ENCODE measurements at places on chromosomes 16 and 17.

DNA sequence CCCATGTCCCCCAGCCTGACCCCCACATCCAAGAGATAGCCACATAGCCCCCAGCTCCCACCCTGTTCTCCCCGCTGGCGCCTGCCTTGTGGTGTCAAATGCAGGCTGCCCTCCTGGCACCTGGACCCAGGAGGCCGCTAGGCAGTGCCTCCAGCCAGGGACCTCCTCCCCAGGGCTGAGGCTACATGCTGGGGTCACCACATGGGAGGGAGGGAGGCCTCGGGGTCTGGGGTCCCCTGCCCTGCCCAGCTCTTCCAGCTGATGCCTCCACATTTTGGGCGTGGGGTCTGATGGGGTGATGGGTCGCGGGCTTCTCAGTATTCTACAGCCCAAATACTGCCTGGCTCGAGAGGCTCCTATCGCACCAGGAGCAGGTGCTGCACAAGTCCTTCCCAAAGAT lies 9.5 kb downstream of the TBC1D26 start:
- no peak for DNase-seq

- DNase-seq, result peak; percentile 79
Observed at GRCh38 chr17:43388359-43389045, 10.3 kb upstream of the ARL4D start.

GRCh38 chr16:9122969-9123368 lies 31.5 kb downstream of the HAPSTR1 start:
- no peak for DNase-seq

- DNase-seq, result peak; percentile 89
Observed at GRCh38 chr17:75456417-75457046, at the start of gene TMEM94. TMEM94 (plus strand) TSS chr17:75456635; CDS start chr17:75471906, 15,271 bp downstream.

DNA sequence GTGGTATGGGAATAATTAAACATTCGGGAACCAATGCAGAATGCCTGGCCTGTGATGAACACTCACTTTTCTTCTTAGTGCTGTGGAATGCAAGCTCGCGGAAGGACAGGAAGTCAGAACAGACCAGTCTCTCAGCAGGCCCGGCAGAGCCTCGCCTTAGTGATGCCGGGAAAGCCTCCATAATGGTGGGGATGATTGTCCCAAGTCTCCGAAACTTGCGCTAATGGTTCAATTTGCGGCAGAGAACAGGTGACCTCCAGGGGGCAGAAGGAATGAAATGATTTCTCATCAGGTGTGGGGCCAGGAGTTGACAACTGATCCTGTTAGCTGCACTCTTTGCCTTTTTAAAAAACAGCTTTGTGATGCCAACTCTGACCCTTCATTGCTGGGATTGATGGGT lies 170.6 kb downstream of the GSG1L start:
- DNase-seq, result no peak

GRCh38 chr17:51045621-51046020 lies 75.0 kb downstream of the SPAG9 start:
- DNase-seq, result no peak

DNA sequence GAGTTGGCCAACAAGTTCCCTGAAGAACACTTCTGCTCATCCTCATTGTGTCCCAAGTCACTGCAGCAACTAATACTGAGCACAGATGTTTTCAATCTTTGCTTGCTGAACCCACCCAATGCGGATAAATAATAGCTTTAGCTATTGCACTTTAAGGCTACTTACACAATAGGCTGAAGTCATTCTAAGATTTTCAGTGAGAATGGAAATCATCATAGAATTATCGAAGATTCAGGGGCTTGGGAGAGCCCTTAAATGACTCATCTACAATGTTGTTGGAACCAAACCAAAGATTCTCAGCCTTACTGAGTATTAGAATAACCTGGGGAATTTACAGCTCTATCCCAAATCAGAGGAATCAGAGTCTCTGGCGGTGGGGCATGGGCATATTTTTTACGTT lies 51.2 kb downstream of the SYCE1L start:
- no peak for DNase-seq

- DNase-seq, result no peak
Observed at GRCh38 chr17:42531455-42532354, 4.3 kb upstream of the NAGLU start.

- no peak for DNase-seq
Observed at GRCh38 chr17:35668802-35669201, 62.6 kb upstream of the RASL10B start.

- no peak for DNase-seq
Observed at GRCh38 chr17:35073183-35073790, 9.8 kb upstream of the RFFL start.

GRCh38 chr17:69870751-69871199 lies 204.2 kb upstream of the KCNJ16 start:
- DNase-seq, result peak; percentile 50

DNA sequence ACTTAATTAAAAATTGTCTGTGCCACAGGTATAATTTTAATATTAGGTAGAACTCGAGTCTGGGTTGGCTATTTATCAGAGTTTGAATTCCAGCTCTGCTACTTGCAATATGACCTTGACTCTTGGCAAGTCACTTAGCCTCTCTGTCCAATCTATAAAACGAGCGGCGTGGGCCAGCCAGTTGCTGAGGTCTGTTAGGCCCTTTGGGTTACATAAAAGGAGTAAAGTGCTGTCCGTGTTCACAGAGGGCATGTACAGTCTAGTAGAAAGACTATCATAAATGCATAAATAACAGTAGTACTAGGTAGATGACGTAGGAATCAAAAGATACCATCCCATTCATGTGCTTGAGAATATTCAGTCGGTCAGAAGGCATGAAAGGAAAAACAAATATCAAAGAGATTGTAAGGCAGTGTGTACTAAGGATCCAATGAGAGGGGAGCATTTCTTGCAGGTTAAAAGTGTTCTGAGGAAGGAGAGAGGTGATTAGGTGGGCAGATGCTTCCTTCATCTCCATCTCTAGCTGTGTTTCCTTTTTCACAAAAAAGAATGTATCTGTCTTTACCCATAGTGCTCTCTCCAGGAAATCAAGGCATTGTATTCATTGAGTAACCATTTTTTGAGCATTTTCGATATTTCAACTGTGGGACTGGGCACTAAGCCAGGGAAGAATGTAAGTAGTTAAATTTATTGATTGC lies 2.4 kb downstream of the TNRC6A start:
- DNase-seq, result no peak

GRCh38 chr16:23505671-23506605 lies 4.4 kb downstream of the GGA2 start:
- no peak for DNase-seq

- DNase-seq, result no peak
Observed at GRCh38 chr17:81667754-81668153, 1.2 kb downstream of the CCDC137 start.

DNA sequence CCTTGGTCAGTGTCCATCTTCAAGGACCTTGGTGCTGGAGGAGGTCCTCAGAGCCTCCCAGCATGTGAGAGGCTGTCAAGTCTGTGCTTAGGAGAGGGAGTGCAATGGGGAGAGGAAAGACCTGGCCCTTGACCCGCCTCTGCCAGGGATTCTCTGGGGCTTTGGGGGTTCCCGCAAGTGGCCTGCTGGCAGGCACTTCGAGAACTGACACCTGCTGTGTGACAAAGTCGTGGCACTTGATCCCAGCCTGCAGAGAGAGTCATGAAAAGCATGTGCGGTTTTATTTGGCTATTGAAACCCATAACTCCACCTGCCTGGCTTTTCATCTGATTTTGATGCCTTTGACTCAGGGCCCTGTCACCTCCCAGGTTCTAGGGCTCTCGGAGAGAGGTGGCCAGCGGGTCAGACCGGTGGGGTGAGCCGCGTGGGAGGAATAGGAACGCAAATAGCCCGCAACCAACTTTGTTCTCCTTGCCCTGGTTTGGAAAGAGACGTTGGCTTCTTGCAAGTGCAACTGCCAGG lies 42.8 kb upstream of the GSE1 start:
- DNase-seq, result no peak

DNA sequence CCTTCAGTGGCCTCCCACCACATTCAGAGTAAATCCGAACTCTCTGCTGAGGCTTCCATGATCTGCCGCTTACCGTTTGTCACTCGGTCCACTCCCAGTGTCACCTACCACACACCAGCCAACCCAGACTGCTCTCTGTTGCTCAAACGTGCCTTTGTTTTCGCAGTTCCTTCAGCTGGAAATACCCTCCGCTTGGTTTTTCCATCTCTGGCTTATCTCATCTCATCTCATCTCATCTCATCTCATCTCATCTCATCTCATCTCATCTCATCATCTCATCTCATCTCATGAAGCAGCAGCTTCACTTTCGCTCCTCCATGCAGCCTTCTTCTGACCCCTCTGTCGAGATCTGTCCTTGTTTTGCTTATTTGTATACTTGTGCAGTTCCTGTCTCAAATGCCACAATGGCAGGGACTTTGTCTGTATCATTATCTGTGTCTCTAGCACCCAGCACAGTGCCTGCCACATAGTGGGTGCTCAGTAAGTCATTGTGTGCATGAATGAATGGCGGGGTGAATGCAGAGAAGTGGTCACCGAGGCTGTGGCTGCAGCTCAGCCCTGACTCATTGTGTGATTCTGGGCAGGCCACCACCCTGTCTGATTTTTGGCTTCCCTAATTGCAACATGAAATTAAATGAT lies 3.8 kb upstream of the SNX20 start:
- no peak for DNase-seq

- DNase-seq, result no peak
Observed at GRCh38 chr17:79615926-79616325, 5.1 kb upstream of the RBFOX3 start.

DNA sequence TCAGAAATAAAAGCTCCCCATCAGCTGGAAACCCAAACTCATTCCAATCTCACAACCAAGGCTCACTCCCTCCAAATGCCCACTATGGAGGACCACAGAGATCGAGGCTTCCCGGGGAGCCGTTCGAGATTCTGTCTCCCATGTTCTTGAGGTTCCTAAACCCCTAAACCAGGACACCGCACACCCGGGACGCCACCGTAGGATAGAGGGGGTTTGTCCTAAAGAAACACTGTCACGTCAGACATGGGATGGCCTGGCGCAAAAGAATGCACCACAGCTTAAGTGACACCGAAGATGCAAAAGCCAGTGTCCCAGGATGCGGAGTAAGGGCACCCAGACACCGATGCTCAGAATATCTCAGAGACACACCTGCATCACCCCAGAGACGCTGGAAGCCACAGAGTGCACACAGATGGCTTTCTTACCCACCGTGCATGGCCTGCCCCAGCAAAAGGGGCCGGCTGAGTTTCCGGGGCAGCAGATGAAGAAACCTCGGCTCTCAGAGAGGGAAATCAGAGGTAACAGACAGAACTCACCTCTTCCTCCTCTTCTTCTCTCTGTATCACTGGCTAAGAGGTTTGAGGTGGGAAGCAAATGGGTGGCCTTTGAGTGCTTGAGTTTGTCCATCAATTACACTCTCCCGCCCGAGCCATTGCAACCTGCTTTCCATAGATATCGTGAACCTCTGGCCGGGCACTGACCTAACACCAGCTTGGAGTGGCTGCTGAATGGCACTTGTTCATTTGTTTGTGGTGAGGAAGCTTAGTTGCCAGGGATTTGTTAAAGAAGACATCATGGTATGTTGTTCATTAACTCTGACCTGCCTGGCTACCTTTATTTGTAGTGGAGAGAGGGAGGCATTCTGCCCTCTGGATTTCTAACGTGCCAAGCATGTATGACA lies 65.1 kb upstream of the TNRC6C start:
- no peak for DNase-seq

GRCh38 chr17:31171701-31172100 lies 76.9 kb downstream of the NF1 start:
- no peak for DNase-seq

- no peak for DNase-seq
Observed at GRCh38 chr16:10846213-10846998, 27.8 kb upstream of the TVP23A start.

DNA sequence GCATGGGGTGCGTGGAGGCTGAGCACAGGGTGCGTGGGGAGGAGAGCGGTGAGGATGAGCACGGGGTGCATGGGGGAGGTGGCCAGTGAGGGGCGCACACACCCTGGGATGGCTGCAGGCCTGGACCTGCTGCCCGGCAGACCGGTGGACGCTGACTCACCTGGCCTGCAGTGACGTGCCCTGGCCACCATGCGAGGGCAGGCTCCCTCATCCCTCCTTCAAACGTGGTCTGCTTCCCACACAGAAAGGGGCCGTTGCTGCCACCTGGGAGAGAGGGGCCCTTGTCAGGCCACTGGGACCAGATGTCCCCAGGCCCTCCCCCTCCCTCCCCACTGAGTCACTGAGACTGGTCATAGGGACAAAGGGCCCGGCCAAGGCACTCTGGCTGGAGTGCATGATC lies 20.1 kb upstream of the APRT start:
- DNase-seq, result no peak

DNA sequence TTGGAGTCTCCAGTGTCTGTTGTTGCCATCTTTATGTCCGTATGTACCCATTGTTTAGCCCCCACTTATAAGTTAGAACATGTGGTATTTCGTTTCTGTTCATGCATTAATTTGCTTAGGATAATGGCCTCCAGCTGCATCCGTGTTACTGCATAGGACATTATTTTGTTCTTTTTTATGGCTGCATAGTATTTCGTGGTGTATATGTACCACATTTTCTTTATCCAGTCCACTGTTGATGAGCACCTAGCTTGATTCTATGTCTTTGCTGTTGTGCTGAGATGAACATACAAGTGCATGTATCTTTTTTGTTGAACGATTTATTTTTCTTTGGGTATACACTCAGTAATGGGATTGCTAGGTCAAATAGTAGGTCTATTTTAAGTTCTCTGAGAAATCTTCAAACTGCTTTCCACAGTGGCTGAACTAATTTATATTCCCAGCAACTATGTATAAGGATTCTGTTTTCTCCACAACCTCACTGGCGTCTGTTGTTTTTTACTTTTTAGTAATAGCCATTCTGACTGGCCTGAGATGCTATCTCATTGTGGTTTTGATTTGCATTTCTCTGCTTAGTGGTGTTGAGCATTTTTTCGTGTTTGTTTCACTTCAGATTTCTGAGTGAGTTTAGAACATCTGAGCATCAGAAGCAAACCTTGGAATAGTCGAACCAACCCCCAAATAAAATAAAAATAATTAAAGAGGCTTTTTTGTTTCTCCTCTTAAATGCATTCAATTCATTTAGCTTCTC lies 304.7 kb downstream of the ZFHX3 start:
- no peak for DNase-seq

GRCh38 chr16:10485698-10486382 lies 94.6 kb downstream of the EMP2 start:
- no peak for DNase-seq

- DNase-seq, result no peak
Observed at GRCh38 chr16:4414187-4414917, 2.0 kb downstream of the CORO7 start.

DNA sequence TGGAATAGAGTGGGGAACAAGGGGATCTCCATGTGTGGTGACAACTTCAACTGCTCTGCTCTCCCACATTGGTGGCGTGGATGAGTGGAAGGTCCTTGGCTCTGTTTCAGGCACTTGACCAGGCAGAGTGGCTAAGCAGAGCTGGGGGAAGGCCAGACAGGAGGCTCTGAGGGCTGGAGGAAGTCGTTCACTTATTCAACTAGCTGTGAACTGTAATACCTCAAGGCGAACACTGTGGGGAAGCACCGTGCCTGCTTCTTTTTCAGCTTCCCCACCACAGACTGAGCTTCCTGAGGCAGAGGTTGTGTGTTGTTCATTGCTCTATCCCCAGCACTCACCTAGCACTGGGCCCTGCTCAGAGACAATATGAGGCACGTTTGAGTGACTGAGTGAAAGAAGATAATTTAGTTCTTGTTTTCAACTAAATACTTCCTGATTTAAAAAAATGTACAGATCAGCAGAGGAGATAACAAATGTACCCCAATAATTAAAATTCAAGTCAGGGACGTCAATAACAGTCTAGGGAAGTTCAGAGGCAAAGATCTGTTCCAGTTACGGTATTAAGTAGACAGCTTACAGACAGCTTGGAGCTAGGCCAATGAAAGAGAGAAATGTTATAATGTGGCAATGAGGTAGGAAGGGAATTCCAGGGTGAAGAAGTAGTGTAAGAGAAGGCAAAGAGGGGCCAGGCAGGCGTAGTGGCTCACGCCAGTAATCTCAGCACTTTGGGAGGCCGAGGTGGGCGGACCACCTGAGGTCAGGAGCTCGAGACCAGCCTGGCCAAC lies 34.7 kb downstream of the MYO18A start:
- no peak for DNase-seq
